ENCODE measurements at places on chromosomes 12 and 14.
A peak's percentile ranks its signal among the peaks of the same experiment; 100 is the strongest.

DNA sequence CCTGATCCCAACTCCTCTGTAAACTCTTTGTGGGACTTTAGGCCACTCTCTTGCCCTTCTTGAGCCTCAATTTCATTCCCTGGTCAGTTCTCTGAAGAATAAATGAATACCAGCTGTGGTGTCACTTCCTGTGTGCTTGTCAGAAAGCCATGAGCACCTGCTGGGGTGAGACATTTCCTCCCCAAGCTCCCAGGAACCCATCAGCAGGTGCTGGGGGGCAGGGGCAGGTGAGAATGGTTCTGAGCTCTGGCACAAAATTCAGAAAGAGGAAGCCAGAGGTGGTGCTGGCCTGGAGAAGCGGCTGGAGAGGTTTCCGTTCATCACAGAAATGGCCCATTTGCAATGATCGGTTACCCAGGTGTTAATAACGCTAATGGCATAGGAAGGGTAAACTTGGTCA lies 14.9 kb downstream of the LHX5 start:
- no peaks in the 10 kb centered on the region for H3K36me3 ChIP-seq
- no peak overlapping the region for H3K4me3 ChIP-seq
- no peak overlapping the region for H3K27ac ChIP-seq

- H3K36me3 ChIP-seq: no peaks in the 10 kb centered on the region
- DNase-seq: no peak
- no peak overlapping the region for H3K4me3 ChIP-seq
- H3K27me3 ChIP-seq: no peaks in the 10 kb centered on the region
- H3K27ac ChIP-seq: peak overlapping the region; percentile 77
- peaks cover 26% of the 10 kb centered on the region for H3K4me1 ChIP-seq
These were observed 382.5 kb upstream of the ATP2B1 start for GRCh38 chr12:90090929-90091651.

GRCh38 chr14:21248739-21249411 lies 20.4 kb downstream of the HNRNPC start:
- H3K27ac ChIP-seq: no peak overlapping the region
- H3K36me3 ChIP-seq: peaks cover 95% of the 10 kb centered on the region
- DNase-seq: no peak
- H3K4me1 ChIP-seq: no peaks in the 10 kb centered on the region

DNA sequence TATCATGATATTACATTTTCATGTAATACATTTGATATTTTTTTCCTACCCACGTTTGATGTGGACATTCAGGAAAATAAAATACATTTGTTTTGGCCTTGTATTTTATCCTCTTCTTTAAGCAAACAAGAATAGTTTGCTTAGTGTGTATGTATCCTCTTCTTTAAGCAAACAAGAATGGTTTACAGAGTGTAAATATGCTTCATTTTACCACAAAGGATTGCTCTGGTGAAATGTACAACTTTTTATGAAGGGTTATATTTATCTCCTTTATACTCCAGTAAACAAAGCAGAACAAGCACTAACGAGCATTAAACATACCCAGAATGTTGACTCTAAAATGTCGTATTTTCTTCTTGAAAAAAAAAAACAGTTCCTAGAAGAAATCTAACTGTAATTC lies 244.7 kb downstream of the KCNH5 start:
- no peak overlapping the region for H3K4me3 ChIP-seq
- no peaks in the 10 kb centered on the region for H3K27me3 ChIP-seq
- H3K27ac ChIP-seq: no peak overlapping the region
- peaks cover 27% of the 10 kb centered on the region for H3K36me3 ChIP-seq
- no peak for DNase-seq
- peaks cover 6% of the 10 kb centered on the region for H3K4me1 ChIP-seq

DNA sequence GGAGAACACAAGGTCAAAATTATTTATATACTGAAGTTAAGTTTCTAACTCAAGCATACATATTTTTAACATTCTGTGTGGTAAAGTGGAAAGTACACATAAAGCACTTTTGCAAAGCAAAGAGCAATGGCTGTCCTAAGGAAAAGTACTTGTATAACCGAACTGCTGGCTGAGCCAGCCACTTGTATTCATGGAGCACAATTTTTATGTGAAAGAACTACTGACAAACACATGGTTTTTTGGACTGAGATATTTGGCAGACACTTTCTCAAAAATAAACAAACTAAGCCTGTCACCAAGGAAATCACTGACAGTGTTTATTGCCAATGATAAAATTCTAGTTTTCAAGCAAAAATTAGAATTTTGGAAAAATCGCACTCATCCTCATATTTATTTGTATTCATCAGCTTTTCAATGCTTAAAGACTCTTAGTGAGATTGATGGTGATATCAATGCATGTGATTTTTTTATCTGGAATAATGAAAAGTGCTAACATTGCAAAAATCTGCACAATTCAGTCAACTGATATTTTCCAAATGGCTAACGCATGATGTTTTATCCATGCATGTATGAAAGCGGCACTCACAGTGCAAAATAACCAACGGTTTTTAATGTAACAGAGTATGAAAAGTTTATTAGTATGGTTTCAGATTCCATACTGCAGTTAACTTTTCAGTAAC lies 125.3 kb downstream of the IPO8 start:
- no peak for DNase-seq
- H3K27ac ChIP-seq: no peak overlapping the region
- H3K27me3 ChIP-seq: peaks cover 6% of the 10 kb centered on the region
- H3K4me1 ChIP-seq: no peaks in the 10 kb centered on the region

DNA sequence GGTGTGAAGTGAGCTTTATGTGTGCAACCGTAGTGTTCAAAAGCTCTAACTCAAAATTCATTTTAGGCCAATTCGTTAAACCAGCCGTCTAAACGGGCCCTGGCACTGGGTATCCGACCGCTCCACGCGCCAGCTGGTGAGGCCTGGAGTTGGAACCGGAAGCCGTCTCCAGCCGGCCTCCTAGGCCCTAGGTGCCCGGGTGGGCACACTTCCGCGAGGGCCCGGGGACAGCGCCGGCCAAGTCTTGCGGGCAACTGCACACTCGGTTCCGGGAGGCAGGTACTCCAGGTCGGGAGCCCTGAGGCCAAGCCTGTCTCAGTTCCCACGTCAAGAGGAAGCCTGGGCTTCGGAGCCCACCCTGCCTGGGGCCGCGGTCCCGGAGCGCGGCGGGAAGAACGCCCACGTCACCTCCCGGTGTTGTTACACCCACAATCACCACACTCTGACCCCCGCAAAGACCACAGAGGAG lies 16.2 kb downstream of the OTX2 start:
- H3K36me3 ChIP-seq: no peaks in the 10 kb centered on the region
- no peak overlapping the region for H3K27ac ChIP-seq
- peak overlapping the region; percentile 63 for H3K4me3 ChIP-seq
- peaks cover 12% of the 10 kb centered on the region for H3K4me1 ChIP-seq
- H3K27me3 ChIP-seq: peaks cover 93% of the 10 kb centered on the region
- DNase-seq: no peak

DNA sequence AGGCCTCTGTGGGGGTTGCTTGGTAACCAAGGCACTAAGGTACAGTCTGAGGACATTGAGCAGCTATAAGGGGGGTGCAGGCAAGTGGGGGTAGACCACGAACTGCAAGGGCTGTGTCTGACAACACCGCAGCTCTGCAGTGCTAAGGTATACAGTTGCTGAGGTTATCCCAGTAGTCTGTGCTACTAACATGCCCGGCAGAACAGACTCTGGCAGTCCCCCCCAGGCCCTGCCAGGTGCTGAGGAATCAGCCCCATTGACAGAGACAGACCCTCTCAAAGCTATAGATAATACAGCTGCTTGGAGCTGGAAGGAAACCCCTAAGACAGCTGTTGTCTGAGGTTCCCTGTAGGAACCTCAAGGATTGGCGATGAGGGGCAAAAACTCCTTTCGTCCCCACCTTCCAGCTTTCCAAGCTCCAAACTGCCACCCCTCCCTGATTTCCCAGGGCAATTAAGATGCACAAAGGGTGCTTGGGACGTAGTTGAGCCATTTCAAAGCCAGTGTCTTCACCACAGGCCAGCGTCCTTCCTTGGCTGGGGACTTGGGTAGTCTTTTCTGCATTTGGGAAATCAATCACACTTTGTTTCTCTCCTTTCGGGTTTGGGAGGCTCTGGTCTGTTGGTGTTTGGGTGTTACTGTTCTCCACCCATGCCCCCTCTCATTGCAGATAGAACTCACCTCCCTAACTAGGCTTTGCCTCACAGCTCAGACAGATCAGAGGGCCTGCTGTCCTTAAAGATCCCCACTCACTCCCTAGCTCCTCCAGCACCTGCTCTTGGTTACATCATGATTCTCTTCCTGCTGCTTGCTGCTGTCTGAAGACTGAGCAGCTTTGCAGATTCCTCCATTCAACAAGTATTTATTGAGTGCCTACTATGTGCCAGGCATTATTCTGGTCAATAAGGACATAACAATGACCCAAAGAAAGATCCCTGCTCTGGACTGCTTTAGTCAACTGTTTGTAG lies 2.0 kb upstream of the MYH7 start:
- H3K4me1 ChIP-seq: peaks cover 54% of the 10 kb centered on the region
- H3K4me3 ChIP-seq: no peak overlapping the region
- H3K27ac ChIP-seq: no peak overlapping the region
- no peak for DNase-seq

- peaks cover 11% of the 10 kb centered on the region for H3K4me1 ChIP-seq
- no peak overlapping the region for H3K27ac ChIP-seq
- peak; percentile 58 for DNase-seq
- no peak overlapping the region for H3K4me3 ChIP-seq
These were observed 132.6 kb upstream of the PLEKHG7 start for GRCh38 chr12:92570056-92570753.

DNA sequence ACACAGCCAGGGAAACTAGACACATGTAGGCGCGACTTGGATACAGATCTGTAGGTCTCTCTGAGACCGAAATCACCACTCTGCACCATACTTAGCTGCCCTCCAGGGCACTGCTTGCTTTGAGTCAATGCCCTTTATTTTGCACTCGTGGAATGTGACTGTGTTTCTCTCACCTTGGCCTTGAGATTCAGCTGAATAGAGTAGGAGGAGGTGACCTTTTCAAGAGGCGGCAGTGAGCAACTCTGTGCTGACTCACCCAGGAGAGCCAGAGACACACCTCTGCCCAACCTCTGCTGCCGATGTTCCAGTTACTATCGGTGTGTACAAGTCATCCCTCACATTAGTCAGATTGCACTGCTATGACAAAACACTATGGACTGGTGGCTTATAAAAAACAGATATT lies 583.4 kb downstream of the VRK1 start:
- H3K4me3 ChIP-seq: no peak overlapping the region
- peaks cover 41% of the 10 kb centered on the region for H3K27me3 ChIP-seq
- H3K36me3 ChIP-seq: no peaks in the 10 kb centered on the region
- no peak for DNase-seq

DNA sequence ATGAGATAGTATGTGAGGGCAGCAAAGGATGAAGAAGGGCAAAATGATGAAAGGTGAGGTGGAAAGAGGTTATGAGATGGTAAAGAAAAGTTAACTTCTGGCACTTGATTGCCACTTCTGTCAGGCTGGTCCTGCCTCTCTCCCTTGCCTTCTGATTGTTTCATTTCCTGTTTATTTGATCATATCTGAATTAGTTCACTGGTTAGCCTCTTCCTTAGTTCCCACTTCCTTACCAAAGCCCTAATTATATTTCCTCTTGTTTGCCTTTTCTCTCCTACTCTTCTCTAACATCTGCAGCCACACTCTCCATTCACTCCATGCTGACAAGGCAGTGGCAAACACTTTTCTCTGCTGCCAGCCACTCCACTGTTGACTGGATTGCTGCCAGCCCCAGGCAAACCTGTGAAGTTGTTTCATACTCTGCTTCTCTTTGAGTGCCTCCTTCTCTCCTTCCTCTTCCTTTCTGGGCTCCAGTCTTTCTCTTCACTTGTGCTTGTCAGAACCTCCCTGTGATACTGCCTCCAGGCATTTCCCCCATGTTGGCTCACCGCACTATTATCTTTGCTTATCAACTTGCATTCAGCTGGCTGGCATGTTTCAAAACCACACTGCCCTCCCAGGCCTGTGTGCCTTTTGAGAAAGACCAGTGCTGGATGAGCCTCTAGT lies 8.1 kb downstream of the PNP start:
- H3K27me3 ChIP-seq: no peaks in the 10 kb centered on the region
- peaks cover 58% of the 10 kb centered on the region for H3K36me3 ChIP-seq
- no peak for DNase-seq
- peak overlapping the region; percentile 44 for H3K27ac ChIP-seq
- peaks cover 2% of the 10 kb centered on the region for H3K4me1 ChIP-seq
- no peak overlapping the region for H3K4me3 ChIP-seq

DNA sequence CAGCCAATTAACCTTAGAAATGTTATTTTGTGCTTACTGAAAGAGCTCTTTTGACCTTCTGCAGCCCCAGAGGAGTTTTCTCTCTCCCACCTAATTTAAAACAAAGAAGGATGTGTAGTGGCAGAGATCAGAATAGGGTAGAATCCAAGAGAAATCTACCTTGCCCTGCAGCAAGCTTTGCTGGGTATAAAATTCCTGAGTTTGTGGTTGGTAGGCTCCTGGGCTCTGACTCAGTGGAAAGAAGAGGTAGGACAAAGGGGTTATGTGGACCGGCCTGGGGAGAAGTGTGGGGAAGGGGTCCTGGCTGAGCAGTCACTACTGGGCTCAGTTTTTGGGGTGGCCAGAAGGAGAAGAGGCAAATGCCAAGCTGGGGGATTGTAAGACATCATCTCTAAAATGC lies 46.8 kb downstream of the IRF2BPL start:
- no peak for DNase-seq
- no peak overlapping the region for H3K4me3 ChIP-seq
- peaks cover under 1% of the 10 kb centered on the region for H3K27me3 ChIP-seq
- H3K27ac ChIP-seq: no peak overlapping the region
- H3K4me1 ChIP-seq: peaks cover 44% of the 10 kb centered on the region

GRCh38 chr14:82724316-82724715 lies 1190.7 kb upstream of the SEL1L start:
- H3K27me3 ChIP-seq: no peaks in the 10 kb centered on the region
- no peak overlapping the region for H3K4me3 ChIP-seq
- H3K36me3 ChIP-seq: no peaks in the 10 kb centered on the region
- H3K4me1 ChIP-seq: peaks cover 9% of the 10 kb centered on the region
- no peak overlapping the region for H3K27ac ChIP-seq
- DNase-seq: no peak

DNA sequence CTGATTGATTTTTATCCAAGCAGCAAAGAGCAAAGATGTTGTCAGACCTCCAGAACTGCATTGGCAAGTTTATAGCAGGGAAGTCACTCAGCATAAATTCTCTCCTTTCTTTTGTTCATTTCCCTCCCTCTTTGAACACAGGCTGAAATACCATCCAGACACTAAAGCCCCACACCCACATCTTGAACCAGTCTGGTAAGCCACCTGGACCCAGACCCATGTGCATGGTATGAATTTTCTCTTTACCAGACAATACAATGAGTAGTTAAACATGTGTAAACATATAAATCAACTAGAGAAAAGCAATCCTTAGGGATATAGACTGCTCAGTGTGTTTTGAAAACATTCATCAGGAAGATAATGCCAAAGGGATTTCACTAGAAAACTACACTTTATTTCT lies 488.3 kb upstream of the FLRT2 start:
- peaks cover 3% of the 10 kb centered on the region for H3K27me3 ChIP-seq
- no peaks in the 10 kb centered on the region for H3K36me3 ChIP-seq
- H3K27ac ChIP-seq: no peak overlapping the region
- H3K4me3 ChIP-seq: no peak overlapping the region
- DNase-seq: no peak

GRCh38 chr14:76931631-76932402 lies 96.7 kb downstream of the IRF2BPL start:
- peaks cover 21% of the 10 kb centered on the region for H3K27me3 ChIP-seq
- no peak for DNase-seq
- H3K4me1 ChIP-seq: peaks cover 76% of the 10 kb centered on the region
- H3K36me3 ChIP-seq: no peaks in the 10 kb centered on the region
- peak overlapping the region; percentile 79 for H3K27ac ChIP-seq

All from nephron progenitor cell (in vitro differentiated cells).